ENCODE measurements at places on chromosomes 4 and X.
A peak's percentile ranks its signal among the peaks of the same experiment; 100 is the strongest.

GRCh38 chrX:146433771-146434170, 375.8 kb upstream of the CXorf51B start:
- peak; percentile 82 for DNase-seq

DNA sequence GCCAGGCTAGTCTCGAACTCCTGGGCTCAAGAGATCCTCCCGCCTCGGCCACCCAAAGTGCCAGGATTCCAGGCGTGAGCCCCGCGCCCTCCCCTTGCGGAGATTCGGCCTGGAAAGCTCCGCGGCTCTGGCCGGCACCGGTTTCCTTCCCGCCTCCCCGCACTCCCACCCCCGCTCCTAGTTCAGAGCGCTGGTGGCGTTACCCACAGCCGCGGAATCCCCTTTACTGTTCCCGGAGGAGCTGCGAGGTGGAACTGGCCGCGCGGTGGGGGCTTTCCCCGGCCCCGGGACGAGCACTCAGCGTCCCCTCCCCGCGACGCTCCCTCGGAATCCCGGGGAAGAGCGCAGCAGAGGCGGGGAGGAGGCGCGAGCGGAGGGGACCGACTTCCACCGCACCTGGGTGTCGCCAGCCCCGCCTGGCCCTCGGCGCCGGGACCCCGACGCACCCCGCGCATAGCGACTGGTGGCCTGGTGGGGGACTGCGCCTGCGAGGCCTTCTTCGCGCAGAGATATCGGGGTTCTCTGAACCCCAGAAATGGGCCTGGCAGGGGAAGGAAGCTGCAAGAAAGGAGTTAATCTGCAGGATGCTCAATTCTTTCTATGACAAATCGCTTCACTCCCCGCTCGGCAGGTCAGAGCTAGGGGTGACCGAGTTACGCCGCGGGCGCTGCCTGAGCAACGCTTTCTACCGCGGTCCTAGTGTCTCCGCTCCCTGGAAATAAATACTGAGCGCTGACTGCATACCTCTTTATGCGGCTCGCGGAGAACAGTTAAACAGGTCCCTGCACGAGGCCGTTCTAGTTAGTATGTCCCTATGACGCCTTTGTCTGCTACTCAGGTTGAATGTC, 14.6 kb upstream of the SLC25A4 start:
- DNase-seq: no peak

- no peak for DNase-seq
Observed at GRCh38 chrX:153669174-153669890, 4.3 kb downstream of the PNCK start.

DNA sequence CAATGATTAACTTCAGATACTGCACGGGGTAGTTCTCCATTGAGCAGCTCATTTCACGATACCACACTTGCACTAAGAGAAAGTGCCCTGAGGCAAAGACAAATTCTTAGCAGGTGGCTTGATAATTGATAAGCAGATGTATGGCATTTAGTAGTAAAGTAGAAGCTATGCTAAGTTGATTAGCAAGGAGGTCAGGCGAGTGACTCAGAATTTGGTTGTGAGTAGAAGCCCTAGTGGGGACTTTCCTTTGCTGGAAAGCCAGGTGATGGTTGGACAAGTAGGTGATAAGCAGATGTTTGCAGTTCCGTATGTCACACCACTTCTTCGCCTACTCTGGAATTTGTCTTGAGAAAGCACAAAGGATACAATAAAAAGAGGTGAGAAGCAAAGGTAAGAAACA, 58.7 kb downstream of the TLL1 start:
- DNase-seq: no peak

DNA sequence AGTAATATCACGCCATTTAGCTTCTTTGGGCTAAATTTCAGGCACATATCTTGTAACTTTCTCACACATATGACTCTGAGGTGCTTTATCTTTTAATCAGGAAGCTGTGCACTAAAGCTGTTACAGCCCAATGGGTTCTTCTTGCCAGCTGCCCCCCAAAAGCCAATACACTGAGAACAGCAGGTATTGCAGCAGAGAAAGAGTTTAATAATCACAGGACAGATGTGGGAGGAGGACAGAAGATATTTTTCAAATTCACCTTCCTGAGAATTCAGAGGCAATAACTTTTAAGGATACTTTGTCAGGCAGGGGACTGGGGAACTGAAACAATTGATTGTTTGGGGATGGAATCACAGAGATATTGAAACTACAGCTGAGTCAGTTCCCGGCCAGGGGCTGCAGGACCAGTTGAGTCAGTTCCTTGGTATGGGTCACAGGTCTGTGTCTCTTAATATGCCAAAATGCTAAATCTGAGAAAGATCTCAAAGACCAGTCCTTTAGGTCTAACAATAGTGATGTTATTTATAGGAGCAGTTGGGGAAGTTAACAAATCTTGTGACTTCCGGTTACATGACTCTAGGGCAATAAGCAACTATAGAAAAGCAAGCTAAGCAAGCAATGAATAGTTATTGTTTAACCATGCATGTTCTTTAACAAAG, 28.1 kb downstream of the DDIT4L start:
- DNase-seq: no peak

- no peak for DNase-seq
Observed at GRCh38 chr4:7420661-7421040, 14.1 kb downstream of the PSAPL1 start.

- DNase-seq: no peak
Observed at GRCh38 chr4:41379230-41379629, 122.5 kb downstream of the UCHL1 start.

DNA sequence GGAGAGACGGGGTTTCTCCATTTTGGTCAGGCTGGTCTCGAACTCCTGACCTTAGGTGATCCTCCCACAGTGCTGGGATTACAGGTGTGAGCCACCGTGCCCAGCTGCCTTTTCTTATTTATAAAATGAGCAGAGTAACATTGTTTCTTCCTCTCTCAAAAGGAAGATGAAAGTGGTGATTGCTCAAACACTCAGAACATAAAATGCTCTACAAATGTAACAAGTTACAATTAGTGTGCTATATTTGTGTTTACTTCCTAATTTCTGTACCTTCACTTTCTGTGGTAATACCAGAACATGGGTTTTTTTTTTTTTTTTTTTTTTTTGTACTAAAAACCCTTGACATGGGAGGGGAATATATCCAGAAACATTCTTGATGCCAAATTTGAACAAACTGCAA, 197.9 kb downstream of the MGST2 start:
- DNase-seq: no peak

GRCh38 chrX:49809891-49810632, 19.0 kb upstream of the PAGE4 start:
- no peak for DNase-seq

GRCh38 chrX:13827298-13828090, 10.6 kb upstream of the GPM6B start:
- no peak for DNase-seq

DNA sequence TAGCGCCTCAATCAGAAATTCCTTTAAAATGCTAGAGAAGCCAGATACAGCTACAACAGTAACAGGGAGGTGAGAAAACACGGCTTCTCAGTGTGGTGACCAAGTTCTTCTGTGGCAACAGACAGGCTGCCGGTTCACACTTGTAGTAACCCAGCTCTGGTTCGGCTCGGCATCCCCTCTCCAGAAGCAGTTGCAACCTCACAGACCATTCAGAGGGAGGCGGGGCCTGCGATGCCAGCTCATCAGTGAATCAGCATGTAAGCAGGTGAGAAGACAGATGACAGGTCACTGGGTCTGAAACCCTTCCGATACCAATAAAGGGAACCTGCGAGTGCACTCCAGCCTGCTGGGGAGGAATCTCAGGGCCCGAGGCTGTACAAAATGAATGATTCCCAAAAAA, 251.0 kb downstream of the KCNIP4 start:
- peak; percentile 62 for DNase-seq

DNA sequence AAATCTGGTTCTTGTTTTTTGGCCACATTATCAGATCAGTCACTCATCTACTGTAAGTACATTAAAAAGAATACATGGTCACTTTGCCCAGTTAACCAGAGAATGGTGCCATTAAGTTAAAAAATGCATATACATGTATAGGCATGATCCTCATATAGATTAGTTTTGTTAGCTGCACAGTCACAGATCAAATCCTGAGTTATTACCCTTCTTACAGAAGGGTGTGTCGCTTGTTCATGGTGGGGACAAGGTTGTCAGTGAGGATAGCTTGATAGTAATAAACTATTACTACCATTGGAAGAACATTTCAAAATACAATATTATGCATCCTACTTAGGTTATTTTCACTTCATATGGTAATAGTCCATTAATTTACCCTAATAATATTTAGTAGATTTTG, 48.5 kb downstream of the GALNT7 start:
- DNase-seq: no peak

DNA sequence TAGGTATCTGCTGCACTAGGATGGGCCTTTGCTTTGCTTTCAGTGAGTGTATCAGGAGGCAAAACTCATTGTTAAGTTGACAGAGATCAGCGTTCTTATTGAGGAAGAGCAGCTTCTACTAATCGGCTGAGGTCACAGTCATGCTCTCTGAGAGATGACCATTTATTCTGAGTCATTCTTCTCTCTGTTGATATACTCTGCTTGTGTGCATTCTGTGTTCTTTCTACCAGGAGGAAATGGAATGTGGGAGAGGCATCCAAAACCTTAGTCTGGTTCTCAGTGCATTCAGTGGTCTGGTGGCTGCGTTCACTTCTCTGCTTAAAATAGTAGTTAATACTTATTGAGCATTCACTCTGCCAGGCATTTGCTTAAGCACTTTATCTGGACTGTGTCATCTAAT, 66.2 kb downstream of the RRAGB start:
- DNase-seq: peak; percentile 27

GRCh38 chrX:154488336-154489075, 1.9 kb downstream of the SLC10A3 start:
- DNase-seq: no peak

GRCh38 chr4:149574971-149575370, 240.7 kb downstream of the IQCM start:
- DNase-seq: no peak

GRCh38 chr4:26319949-26320537, 771 bp upstream of the RBPJ start:
- DNase-seq: no peak

DNA sequence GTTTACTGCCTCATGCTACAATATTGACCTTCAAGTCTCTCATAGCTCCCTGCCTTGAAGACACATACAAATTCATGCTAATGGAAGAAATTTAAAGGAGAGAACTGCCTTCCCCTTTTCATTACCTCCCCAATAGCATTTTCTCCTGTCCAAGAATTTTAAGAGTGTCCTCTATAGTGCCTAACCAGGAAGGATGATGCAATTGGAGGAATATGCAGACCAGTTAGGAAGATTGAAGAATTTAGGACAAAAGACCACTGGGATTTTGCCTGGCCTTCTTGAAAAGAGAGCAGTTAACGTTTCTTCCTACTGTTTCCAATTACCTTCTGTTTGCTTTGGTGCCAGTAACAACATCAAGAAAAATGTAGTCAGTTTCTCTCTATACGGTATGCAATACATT, 443.9 kb downstream of the INPP4B start:
- DNase-seq: no peak

DNA sequence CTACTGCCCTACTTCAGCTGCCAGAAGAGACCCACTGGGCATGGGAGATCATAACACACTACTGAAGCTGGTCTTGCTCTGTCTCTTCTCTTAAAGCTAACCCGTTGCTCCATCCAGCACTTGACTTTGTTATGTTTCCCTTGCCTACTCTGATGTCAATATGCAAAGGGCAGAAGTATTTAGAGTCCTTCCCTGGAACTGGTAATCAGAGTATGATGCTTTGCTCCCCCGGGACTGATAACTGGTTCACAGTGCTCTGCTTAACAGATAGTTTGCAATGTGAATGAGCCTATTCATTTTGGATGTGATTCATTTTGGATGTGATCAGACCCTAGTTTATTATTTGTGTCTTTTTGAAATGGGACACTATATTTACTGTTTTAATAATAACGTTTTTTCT, 12.3 kb upstream of the UCP1 start:
- DNase-seq: no peak

- DNase-seq: no peak
Observed at GRCh38 chr4:3860913-3861636, 94.9 kb downstream of the ADRA2C start.

- no peak for DNase-seq
Observed at GRCh38 chr4:24040811-24041210, 151.0 kb upstream of the PPARGC1A start.

GRCh38 chrX:12984603-12985319, 9.9 kb downstream of the TMSB4X start:
- DNase-seq: peak; percentile 87

DNA sequence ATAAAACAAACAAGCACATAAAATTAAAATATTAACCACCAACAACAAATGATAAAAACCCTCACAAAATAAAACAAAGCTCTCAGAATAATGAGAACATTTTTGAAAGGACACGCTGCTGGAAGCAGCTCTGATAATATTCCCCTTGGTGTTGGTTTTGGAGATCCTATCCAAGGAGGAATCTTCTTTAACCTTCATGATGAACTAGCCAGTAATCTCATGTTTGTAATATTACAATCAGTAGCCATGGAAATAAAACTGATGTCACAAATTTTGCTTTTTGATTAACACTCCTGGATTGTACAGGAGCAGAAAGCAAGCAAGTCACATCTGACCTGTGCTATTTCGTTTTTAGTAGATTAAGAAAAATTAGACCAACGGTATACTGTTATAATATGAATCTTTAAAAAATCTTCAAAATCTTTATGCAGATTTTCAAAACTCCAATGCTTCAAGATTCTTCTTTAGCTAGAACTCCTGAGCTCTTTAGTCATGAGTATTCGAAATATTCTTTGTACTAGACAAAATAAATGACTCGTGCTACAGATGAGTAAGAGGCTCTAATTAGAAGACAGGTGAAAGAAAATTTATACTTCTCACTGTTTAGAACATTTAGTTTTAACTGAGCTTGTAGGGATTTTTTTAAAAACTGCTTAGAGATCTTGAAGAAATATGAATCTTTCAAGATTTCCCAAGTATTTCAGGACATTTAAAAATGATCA, 154.1 kb downstream of the RASL11B start:
- no peak for DNase-seq

GRCh38 chr4:186537843-186538521, 17.4 kb downstream of the MTNR1A start:
- no peak for DNase-seq

GRCh38 chrX:148284056-148284455, 216.4 kb upstream of the AFF2 start:
- DNase-seq: no peak

DNA sequence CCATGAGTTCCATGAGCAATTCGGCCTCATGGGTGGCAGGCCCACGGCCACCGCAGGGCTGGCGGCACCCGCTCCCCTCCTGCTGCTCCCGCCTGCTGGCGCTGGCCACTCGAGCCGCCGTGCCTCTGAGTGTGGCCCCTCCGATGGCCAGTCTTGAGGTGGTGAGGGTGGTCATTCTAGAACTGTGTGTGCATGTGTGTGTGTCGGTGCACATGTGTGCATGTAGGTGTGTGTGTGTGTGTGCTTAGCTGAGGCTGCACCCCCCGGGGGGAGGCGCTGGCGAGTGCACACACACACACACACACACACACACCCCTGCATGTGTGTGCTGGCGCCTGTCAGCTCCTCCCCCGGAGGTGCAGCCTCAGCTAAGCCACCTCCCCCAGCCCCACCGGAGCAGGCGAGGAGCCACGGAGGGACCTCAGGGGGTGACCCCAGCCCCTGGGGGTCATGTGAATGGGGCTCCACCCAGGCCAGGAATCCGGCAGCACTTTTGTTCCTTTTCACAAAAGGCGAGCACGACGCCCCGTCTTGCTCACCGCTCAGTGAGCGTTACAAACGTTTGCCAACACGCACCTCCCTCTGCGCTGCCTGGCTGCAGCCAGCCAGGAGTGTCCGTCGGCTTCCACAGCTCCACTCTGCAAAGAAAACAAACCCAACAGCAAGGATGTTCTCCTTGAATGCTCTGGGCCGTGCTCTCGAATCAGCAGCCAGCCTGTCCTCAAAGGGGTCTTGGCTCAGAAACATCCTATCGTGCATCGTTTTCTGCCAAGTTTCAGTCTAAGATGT, 29.9 kb downstream of the FGFRL1 start:
- no peak for DNase-seq

GRCh38 chrX:40855932-40856515, 120.7 kb upstream of the MED14 start:
- no peak for DNase-seq

Measured in HT1080 (cell line).